ENCODE measurements at places on chromosomes 7 and 10.

DNA sequence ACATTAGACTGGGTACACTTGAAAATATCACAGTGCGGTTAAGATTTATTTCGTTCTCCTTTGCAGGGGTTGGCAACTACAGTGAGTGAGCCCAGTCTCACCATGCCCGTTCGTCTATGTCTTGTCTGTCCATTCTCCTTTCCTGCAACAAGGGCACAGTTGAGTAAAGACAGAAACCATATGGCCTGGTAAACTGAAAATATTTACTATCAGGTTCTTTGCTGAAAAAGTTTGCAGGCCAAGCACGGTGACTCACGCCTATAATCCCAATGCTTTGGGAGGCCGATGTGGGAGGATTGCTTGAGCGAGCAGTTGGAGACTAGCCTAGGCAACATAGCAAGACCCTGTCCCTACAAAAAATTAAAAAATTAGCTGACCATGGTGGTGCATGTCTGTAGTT is 11.4 kb upstream of the KCTD7 start:
- no peak for DNase-seq

GRCh38 chr10:3524086-3524960 is 260.7 kb downstream of the KLF6 start:
- DNase-seq = no peak

DNA sequence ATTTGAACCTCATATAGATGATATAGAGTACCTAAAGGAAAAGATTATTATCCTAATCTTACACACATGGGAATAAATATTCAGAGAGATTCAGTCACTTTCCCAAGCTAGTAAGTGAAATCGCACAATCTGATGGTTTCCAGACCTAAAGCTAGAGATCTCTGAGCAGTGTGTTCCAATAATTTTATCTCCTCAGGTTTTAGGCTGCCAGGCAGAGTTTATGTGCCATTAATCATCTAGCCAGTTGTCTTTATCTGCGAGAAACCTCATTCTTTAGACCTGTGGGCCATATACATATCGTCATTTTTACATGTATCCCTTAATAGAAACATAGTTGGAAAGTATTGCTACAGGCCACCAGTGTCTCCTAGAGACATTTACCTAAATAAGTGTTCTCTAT is 647.2 kb upstream of the STEAP1 start:
- no peak for DNase-seq

DNA sequence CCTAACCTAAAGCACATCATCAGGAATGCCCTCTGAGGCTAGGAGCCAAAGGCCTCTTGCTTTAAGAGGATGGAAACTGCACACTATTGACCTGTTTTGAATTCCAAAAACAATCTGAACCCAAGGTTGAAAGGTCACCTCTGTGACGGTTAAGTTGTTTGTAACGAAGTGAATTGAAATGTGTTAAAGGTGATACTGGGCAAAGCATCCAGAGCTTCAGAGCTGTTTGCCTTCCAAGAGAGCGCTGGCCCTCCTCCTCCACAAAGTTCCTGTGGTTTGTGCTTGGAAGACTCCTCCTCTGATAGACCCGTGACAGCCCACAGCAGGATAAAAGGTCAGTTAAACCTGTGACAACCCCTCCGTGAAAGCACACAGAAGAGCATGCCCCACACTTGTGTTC is 133.7 kb upstream of the CTTNBP2 start:
- no peak for DNase-seq

DNA sequence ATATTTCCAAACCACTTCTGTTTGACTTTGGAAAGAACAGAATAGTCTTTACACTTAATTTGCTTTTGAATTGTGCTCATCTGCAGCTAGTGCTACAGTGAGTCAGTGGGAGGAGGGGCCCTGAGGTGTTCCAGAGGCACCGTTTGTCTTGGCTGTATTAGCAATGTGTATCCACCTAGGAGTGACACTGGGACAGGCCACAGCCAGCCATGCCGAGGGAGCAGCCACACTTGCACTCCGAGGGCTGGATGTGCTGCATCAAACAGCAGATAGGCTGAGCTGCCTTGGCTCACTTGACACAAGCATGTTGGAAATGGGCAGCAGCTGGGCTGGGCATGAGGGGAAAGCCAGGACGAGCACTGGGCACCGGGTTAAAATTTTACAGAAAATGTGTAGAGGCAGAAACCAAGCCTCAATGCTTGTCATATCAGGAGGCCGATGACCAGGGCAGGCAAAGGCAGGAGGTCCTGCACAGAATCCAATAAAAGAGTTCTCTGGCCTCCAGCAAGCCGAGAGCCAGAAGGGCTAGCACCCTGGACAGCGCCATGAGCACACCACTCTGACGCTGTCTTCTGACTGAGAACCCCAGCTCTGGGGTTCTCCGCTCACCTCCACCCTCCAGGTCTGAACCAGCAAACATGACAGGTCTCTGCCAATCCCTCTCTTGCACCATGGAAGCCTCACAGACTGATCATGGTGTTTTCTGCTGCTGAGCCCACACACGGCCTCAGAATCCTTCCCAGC is 163.3 kb downstream of the GRID1 start:
- DNase-seq = no peak

- no peak for DNase-seq
Measured at GRCh38 chr10:123270221-123270620, 116.0 kb downstream of the BUB3 start.

- no peak for DNase-seq
Measured at GRCh38 chr7:128066858-128067257, 35.6 kb upstream of the LRRC4 start.
